ENCODE measurements at places on chromosomes 12 and 14. TPM values are rescaled to one million over a fixed set of nuclear protein-coding genes. Genes with fewer than 3 reads are reported as not detected.

The TAS2R50 gene
- 6.2 TPM for total RNA-seq

The LBHD2 gene
- not detected for total RNA-seq

The PYGL gene
- 123 TPM for total RNA-seq

- no peaks in the 10 kb centered on the region for H3K36me3 ChIP-seq
- no peak overlapping the region for H3K27ac ChIP-seq
- no peaks in the 10 kb centered on the region for H3K27me3 ChIP-seq
- H3K4me1 ChIP-seq = no peaks in the 10 kb centered on the region
These were observed 25.1 kb downstream of the ADGRD1 start for GRCh38 chr12:130978785-130979184.

DNA sequence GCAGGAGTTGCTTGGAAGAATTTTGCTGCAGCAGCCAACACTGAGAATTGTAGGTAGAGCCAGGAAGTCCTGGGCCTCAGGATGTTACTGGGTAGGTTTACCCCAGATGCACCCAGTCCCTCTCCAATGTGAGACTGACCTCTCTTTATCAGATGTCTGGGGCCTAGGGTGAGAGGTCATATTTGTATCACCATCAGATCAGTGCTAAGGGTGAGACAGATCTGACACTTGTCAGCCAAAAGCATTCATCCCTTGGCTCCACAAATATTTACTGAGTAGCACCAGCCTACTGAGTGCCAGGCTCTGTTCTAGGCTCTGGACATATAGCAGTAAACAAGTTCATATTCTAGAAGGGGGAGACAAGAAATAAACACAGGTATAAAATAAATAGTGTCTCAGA is 4.3 kb downstream of the TROAP start:
- no peaks in the 10 kb centered on the region for H3K27me3 ChIP-seq
- H3K4me3 ChIP-seq = no peak overlapping the region
- H3K27ac ChIP-seq = no peak overlapping the region
- DNase-seq = no peak
- H3K4me1 ChIP-seq = peaks cover 12% of the 10 kb centered on the region

GRCh38 chr14:101113108-101113612 is 209.6 kb upstream of the RTL1 start:
- no peak overlapping the region for H3K4me3 ChIP-seq
- no peak overlapping the region for H3K27ac ChIP-seq
- no peaks in the 10 kb centered on the region for H3K36me3 ChIP-seq
- H3K27me3 ChIP-seq = peaks cover 6% of the 10 kb centered on the region
- no peaks in the 10 kb centered on the region for H3K4me1 ChIP-seq

- DNase-seq = no peak
- H3K4me3 ChIP-seq = no peak overlapping the region
These were observed 8.2 kb upstream of the SSPN start for GRCh38 chr12:26187014-26187798.

DNA sequence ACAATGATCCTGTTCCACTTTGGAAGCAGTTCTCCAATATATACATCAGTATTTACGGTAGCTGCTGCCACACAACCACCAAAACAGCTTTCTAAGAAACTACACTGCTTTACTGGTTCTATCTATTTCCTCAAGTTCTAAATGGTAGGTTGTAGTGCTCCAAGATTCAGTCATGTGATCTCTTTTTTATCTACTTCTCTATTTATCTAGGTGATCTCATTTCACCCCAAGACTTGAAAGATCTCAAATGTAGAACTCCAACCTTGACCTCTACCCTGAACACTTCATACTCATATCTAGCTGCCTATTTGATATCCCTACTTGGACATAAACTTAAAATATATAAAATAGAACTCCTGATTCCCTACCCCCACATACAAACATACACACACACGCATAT is 133.9 kb upstream of the RAP1B start:
- peaks cover 15% of the 10 kb centered on the region for H3K4me1 ChIP-seq
- no peak overlapping the region for H3K27ac ChIP-seq
- no peaks in the 10 kb centered on the region for H3K27me3 ChIP-seq
- H3K4me3 ChIP-seq = no peak overlapping the region
- no peaks in the 10 kb centered on the region for H3K36me3 ChIP-seq
- no peak for DNase-seq
